A549 (cell line): ENCODE measurements at places on chromosomes 5 and 9. TPM values are rescaled to one million over a fixed set of nuclear protein-coding genes. Genes with fewer than 3 reads are reported as not detected.

The QRFP gene
- polyA plus RNA-seq, result not detected in 3 replicates

The FABP6 gene
- 0.63 to 0.99 TPM (median 0.75 TPM) in 3 replicates for polyA plus RNA-seq

The GFI1B gene
- polyA plus RNA-seq, result not detected in 3 replicates

The PFDN1 gene
- polyA plus RNA-seq, result 201 to 239 TPM (median 226 TPM) in 3 replicates

The TNFSF8 gene
- not detected in 3 replicates for polyA plus RNA-seq

The LCN10 gene
- not detected in 3 replicates for polyA plus RNA-seq

The RCL1 gene
- polyA plus RNA-seq, result 27.5 to 30.0 TPM (median 29.4 TPM) in 3 replicates

The GCNT4 gene
- 0.25 to 0.28 TPM (median 0.28 TPM) in 3 replicates for polyA plus RNA-seq

GRCh38 chr5:14153932-14154731, 11.0 kb downstream of the TRIO start:
- no peak for DNase-seq

DNA sequence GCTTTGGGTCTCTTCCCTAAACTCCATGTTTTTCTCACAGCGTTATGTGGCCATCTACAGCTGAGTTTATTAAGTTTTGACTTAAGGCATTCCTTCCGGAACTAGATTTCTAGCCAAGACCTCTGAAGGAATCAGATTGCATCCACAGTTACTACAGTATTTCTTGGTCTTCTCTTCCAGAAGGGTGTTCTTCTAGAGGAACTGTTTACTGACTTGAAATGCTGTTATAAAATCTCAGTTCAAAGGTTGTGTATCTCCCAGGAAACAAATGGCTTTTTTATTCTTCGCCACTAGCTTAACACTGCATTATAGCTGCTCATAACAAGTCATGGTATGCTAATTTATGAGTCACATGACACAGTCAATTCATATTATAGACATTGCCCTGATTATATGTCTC, 55.3 kb upstream of the RAD23B start:
- no peak for DNase-seq

DNA sequence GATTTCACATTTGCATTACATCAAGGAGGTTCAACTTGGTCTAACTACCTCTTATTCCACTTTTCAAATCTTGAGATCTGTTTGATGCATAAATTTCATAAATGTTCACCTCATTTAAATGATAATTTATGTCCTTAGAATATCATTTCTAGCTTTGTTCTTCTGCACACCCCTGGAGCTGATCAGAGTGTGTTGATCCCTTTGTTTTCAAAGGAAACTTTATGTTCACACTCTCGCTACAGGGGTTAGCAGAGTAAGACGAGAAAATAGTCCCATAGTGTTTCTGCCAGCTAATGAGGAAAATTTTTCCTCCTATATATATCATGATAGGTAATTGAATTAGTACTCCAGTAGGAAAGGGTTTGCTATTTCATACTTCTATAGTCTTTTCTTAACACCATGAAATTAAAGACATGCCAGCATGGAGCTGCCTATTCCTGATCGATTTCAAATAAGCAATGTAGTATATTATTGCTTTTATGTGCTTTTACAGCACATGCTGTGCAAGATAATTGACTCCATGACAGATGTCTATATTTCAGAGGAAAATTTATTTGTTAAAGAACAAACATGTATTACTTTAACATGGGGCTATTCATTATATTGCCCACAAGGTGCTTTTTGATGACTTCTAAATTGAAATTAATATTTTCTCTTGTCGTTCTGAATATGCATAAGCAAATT, 4.8 kb upstream of the PAM start:
- no peak for DNase-seq

DNA sequence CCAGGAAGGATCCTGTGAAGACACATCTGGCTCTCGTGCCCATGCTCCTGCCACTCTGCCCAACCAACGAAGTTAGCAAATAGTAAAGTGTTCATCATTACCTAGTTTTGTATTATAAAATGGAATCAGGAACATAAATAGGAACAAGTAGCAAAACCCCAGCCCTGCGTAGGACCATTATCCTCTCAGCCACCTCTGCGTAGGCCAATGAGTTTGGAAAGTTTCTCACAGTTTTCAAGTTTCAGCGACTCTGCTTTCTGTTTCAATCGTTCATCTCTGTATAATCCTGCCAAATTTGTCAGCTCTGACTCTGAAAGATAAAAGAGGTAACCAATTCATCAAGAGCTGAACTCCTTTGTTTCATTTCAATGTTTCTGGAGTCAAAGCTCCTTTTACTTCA, 10.1 kb upstream of the SPATA24 start:
- DNase-seq, result no peak

DNA sequence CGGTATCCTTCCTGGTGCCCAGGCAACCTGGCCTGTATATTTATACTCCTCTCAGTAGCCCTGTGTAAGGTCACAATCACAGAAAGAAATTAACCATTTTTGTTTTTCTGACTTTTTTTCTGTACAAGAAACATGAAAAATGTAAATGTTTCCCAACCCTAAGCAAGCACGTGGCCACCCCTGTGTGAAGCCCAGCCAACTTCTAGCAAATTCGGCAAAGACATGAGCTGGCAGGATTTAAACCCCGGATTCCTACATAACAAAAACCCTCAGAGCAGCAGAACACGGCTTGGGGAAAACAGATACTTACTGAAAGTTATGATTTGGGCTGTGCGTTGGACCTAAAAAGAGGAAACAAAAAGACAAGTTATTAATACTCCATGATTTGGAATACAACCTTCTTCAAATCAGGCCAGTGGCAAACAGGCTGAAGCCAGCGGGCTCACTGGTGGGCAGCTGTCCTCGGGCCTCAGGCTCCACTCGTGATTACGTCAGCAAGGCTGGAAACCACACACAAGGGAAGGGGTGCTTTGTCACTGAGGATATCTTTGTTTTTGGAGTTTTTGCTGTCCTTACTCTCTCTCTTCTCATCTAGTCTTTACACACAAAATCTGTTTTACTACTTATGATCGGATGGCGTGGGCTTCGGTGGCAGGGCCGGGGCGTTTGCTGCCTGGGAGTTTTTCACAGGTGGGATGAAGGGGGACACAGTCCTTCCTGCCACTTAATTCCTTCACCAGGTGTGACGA, 194.1 kb downstream of the ROR2 start:
- DNase-seq, result no peak

GRCh38 chr9:14312719-14313377, 1.1 kb downstream of the NFIB start:
- DNase-seq, result no peak

DNA sequence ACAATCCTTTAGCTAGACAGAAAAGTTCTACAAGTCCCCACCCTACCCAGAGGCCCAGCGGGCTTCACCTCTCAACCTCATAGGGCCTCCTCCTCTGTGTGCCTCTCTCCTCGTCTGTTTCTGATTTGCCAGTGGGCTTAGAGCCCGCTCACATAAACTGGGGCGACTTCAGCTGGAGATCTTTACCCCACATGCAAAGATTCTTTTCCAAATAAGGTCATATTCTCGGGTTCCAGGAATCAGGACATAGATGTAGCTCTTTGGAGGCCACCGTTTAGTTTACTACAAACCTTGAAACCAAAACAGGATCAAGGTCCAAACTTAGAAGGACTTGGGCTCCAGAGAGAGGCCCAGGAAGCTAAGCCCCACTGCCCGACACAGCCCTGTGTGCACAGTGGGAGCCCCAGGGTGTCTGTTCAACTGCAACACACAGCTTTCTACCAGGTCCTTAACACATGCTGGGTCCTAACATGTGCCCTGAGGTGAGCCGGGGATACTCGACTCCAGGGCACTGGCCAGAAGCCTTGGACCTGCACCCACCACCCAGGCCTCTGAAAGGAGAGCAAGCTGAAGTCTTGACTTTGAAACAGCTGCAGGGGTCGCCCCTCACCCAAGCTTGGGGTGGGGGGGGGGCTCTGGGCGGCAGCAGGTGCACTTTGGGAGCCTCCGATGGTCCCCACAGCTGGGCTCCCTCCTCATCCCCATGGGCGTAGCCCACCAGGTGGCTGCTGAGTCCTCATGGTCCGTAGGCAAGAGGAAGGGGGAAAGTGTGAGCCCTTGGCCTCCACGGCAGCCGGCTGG, 26.8 kb upstream of the SLC12A7 start:
- DNase-seq, result no peak

DNA sequence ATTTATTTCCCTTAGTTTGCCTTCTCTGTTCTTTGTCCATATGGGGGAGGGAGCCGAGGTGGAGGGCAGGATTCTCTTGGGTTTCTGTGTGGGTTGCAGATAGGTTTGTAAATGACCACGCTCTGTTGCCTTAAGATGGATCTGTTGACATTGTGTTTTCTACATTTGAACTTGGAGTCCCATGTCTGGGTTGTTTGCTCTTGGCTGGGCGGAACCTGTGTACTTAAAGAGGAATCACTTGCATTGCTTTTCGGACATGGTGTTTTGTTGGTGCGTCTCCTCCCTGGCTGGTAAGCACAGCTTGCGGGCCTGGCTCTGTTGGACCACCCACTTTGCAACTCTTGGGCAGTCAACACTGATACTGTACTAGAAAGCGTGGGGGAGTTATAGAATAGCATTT, 45.9 kb downstream of the EHMT1 start:
- DNase-seq, result peak; percentile 91

- no peak for DNase-seq
Observed at GRCh38 chr5:172830876-172831662, 3.0 kb upstream of the ERGIC1 start.

GRCh38 chr9:123269281-123269680, 895 bp upstream of the STRBP start:
- DNase-seq, result no peak

- DNase-seq, result no peak
Observed at GRCh38 chr5:172531704-172532026, 77.3 kb upstream of the SH3PXD2B start.

- DNase-seq, result no peak
Observed at GRCh38 chr5:139579-140442, 47.8 kb downstream of the PLEKHG4B start.
